Stimulated activated CD8-positive, alpha-beta memory T cell treated with anti-CD3 and anti-CD28 coated beads, Interleukin-4, amount 100 ng/mL, for 4 hours (primary cell): ENCODE measurements at places on chromosomes 16 and 17.

DNA sequence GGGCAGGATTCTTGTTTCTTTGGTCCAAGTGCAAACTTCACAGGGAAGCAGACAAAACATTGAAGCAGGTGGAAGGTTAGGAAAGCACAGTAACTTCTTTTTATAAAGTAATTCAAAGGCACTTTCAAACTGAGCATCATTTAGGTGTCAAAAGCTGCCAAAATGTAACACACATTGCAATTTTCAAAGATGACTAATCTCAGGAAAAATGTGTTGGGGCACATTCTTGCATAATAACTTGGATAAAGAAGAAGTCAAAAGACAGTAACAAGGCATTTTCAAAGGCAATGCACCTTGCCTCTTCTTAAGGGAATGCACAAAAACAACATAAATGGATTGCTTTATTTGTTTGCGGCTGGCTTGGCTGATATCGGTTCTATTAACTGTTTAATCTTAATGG is 3.6 kb downstream of the KCNJ2 start:
- no peak for DNase-seq

DNA sequence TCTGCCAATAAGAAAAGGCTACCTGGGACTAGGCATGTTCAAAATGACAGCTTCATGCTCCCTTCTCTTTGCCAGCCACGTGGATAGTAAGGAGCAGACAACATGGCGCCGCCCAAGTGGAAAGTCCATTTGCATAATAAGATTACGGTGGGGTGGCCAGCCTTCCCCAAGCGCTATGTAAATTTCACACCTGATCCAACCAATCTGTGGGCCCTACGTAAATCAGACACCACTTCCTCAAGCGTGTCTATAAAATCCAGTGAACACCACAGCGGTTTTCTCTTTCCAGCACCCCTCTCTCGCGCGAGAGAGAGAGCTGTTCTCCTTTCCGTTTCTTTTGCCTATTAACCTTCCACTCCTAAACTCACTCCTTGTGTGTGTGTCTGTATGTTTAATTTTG is 140.3 kb upstream of the ERCC4 start:
- DNase-seq = no peak

DNA sequence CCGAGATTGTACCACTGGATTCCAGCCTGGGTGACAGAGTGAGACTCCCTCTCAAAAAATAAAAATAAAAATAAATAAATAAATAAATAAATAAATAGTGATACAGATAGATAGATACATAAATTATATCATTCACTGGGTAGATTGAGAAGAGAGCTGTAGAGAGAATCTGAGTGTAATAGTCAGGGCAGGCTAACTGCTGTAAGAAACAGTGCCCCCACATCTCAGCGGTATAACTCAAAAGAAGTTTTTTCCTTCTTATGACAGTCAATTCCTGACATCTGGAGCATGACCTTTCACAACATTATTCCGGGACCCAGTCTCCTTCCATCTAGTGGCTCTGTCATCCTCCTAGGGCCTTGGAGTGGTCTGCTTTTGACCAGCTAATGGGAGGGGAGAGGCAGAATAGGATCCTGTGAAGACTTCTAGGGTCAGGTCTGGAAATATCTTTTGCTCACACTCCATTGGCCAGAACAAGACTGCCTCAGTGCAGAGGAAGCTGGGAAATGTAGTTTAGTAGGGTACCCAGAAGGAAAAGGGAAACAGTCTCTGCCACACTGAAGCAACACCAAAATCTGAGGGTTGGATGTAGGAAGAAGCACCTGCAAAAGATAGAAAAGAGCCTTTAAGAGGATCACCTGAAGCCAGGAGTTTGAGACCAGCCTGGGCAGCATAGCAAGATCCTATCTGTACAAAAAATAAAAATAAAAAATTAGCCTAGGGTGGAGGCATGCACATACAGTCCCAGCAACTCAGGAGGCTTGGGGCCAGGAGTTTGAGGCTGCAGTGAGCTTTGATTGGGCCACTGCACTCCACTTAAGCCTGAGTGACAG is 3.0 kb upstream of the QPRT start:
- DNase-seq = no peak

DNA sequence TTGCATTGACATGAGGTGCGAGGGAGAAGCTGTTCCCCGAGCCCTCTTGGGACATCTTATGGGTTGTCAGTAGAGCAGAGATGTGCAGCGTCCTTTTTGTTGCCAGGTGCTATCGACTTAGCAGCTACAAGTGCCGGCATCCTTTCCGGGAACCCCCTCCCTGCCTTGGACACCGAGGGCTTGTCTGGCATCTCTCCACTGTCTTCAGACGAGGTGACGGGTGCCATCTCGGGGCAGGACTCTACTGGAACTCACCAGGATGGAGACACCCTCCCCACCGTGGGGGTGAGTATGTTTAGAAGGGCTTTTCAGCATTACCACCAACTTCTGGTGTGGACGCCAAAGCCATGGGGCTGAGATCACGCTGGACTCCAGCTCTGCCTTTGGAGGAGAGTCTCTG is 11.8 kb upstream of the JPT2 start:
- no peak for DNase-seq
